ENCODE measurements at places on chromosomes 11 and 22.

GRCh38 chr11:86999859-87000753 is 37.6 kb upstream of the TMEM135 start:
- DNase-seq = no peak

GRCh38 chr11:26823963-26824362 is 102.1 kb upstream of the SLC5A12 start:
- DNase-seq = no peak

GRCh38 chr11:68974421-68975194 is 6.2 kb downstream of the MRGPRD start:
- no peak for DNase-seq

DNA sequence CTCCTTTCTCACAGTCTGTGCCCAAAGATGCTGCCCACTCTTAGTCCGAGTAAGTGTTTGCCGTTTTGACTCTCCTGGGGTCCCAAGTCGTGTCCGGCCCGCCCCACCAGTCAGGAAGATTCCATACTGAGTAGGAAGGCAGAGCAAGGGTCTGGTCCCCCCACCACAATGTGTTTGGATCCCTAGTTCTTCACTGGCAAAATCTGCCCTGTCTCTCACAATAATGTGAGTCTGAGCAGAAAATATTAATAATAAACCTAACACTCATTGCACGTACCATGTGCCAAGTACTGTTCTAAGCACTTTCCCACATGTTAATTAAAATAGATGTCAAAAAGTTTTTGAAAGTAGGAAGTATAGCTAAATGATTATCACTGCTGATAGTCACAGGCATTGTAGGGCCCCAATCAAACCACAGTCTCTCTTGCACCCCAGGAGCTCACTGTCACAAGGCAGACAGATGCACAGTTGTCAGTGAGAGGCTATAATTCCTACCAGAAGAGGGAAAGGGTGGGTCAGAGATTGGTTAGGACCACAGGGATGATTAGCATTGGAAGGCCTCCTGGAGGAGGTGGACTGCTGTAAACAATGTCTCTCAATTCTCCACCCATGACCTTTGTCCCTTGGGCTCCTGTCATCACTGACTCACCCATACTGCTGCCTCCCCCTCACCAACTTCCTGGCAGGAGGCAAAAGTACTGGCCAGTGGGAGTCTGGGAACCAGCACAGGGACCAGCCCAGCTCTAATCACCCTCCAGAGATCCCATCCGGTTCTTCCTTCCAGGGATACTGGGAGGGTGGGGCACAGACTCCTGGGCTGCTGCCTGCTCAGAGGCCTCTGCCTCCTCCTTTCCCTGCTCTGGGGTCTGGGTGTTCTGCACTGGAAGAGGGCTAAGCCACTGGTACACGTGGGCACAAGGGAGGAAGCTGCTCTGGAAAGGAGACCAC is 1.0 kb upstream of the POLD4 start:
- no peak for DNase-seq

DNA sequence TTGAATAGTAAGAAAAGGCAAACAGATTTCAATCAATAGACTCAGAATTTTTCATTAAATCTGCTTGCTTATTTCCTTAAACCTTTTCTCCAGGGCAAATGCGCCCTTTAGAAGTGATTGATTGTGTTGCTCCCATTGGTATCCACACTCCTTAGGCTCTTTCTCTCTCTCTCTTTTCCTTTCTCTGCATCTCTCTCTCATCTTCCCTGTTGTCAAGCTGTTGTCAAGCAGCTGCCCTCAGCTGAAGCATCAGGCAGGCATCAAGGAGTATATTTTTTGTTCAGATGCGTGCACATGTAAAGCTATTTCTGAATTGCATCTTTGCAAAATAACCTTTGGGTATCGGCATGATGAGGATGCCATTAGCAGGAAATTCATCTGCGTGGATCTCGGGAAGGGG is 107.2 kb upstream of the PLET1 start:
- no peak for DNase-seq

- no peak for DNase-seq
Measured at GRCh38 chr11:107821199-107821927, 37.2 kb downstream of the SLC35F2 start.

DNA sequence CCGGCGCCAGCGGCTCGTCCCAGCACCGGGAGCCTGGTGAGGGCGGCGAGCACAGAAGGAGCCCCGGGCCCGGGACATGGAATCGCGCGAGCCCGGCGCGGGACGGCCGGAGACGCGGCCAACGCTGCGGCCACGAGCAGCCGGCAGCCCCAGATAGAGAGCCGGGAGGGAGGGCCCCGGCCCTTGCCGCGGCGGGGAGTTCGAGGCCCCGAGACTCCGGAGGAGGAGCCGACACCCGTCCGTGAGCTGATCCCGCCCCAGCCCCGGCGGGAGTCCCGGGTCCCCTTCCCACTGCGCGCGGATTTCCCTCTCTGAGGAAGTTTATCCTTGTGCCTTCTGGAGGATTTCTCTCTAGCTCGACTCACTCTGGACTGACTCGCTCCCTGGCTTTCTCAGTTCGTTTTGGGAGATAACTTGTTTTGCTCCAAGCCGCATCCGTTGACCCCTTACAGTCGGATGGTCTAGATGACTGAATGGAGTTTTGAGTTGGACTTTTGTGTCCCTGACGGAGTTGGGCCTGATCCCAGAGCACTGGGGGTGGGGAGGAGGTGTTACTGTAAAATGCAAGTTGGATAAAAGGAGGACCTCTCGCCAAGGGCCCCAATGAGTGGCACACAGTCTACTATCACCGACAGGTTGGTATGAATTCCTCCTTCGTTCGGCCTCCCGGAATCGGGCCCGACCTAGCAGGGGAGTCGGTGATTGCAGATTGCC is 585 bp downstream of the ARHGEF12 start:
- peak; percentile 66 for DNase-seq

DNA sequence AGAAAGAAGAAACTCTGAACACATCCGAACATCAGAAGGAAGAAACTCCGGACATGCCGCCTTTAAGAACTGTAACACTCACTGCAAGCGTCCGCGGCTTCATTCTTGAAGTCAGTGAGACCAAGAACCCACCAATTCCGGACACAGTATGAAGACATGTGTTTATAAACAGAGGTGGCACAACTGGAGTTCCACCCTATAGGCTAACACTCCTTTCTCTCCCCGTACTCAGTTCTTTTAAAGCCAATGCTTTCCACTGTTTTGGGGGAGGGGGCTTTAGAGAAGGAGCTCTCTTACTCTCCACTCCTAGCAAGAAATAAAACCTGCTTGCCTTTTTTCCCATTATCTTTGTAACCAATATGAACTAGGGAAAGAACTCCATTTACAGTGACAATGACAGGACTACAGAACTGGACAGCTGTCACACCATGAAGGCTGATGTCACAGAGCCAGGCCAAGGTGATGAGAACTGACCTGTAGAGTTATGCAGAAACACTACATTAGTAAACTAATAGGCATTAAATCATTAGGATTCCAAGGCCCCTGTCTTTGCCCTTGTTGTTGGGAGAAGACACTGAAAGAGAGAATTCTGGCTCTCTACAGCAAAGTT is 733 bp downstream of the TRIM5 start:
- DNase-seq = no peak

DNA sequence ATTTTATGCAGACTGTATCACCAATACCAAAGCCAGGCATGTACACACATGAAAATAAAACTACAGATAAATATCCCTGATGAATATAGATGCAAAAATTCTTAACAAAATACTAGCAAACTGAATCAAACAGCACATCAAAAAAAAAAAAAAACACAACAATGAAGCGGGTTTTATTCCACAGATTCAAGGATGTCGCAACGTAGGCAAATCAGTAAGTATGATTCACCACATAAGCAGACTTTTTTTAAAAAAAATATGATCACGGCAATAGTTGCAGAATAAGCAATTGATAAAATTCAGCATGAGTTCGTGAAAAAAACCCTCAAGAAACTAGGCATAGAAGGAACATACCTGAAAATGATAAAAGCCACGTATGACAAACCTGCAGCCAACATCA is 21.3 kb downstream of the OR51F1 start:
- no peak for DNase-seq

DNA sequence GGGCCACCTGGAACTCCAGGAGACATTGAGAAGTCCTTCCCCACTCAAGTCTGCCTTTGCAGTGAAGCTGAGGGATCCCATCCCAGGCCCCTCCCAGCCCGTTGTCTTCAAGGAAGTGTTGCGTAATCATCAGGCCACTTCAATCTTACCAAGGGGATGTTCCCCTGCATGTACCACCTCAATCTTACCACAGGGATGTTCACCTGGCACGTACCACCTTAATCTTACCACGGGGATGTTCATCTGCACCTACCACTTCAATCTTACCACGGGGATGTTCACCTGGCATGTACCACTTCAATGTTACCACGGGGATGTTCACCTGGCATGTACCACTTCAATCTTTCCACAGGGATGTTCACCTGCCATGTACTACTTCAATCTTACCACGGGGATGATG is 108.0 kb upstream of the SYN3 start:
- no peak for DNase-seq

DNA sequence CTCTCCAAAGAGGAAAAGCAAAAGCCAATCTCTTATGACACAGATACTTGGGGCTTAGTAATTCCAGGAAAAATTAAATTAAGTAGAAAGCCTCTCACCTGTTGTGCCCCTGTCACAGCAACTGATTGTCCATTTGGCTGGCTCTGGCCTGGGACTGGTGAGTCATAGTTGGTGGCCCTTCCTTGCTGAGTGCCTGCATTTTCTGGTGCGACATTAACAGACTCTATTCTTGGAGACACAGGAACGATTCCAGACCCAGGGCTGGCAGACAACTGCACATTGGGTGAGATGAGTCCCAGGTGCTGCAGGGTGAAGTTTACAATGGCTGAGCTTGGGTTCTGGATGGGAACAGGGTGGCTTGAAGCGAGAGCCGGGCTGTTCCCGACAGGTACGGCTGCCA is 15.6 kb downstream of the E2F8 start:
- no peak for DNase-seq

- no peak for DNase-seq
Measured at GRCh38 chr11:120337355-120338106, 1.3 kb downstream of the ARHGEF12 start.

DNA sequence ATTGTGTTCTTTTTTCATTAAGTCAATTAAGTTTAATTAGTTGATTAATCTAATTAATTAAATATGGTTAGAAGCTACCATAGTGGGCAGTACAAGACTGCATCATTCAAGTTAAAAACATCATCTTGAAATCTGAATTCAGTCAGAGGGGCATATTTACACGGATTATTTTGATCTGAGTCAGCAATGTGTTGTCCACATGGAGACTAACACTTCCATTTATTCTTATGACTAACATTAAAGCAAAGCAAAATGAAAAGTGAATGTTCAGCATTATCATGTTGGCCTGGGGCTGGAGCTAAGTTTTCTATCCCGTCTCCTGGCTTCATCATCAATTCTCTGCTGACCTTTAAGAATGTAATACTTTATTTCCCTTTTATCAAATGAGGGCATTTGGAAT is 17.3 kb downstream of the FLI1 start:
- no peak for DNase-seq

GRCh38 chr11:60133917-60134316 is 45.5 kb downstream of the MS4A2 start:
- no peak for DNase-seq

GRCh38 chr11:121032546-121032945 is 8.6 kb downstream of the TBCEL start:
- no peak for DNase-seq

DNA sequence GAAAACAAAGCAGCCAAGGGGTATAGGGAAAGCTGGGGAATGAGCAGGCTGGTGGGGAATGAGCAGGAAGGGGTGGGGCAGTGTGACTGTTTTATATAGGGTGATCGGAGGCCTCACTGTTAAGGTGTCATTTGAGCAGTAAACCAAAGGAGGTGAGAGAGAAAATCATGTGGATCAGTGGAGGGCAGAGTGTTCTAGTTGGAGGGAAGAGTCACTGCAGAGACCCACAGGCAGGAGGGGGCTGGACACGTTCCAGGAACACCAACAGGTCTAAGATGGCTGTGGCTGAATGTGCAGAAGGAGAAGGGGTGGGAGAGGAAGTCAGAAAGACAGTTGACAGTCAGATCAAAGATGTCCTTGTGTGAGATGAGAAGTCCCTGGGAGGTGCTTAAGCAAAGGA is 103.8 kb downstream of the ENTHD1 start:
- no peak for DNase-seq

DNA sequence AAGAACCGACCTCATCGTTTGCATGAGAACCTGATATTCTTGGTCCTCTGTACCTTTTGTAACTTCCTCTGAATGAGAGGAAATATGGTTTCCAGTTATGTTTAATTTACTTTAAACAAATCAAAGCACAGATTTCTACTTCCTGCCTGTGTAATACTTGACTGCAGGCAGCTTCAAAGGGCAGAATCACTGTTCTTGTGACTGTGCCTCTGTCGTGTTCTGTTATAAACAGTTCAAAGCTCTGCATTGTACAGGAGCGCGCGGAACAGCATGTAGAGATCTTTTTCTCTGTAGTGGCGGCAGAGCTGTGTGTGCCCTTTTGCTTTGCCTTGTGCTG is 73.2 kb upstream of the CLDN5 start:
- DNase-seq = no peak

DNA sequence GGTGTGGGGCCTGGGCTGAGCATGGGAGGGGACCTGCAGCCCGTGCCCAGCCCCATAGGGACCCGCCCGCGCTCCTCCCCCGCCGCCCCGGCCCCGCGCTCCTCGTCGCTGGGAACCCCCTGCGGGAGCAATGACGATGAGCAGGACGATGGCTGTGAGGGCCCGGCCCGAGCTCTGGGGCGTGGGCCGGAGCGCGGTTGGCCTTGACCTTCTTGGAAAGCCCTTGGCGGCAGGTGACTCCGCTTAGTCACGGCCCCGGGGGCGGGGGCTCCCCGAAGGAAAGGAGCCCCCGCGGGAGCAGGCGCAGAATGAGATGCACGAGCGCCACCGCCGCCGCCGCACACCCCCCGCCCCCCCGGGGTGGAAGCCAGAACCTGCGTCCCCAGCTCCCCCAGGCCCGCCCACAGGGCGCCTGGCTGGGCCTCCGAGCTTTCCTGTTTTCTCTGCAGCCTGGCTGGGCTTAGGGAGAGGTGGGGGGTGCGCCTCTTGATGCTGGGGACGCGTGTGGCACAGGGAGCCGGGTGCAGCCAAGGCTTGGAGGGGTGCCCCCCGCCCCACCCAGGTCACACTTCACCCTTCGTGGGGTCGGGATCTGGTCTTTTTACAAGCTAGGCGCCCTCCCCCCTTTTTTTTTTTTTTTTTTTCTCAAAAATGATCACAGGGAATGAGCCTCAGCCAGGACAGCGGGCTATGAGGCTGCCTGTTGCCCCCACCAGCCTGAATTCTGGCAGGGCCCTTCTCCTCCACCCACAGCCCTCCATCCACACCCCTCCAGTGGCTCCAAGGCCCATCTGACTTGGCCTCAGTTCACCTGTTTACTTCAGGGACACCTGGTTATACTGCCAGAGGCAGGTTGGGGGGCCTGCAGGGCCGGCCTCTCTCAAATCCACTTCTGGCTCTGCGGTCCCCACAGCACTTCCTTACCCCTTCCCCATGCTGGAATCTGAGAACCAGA is 17.9 kb downstream of the CRELD2 start:
- DNase-seq = peak; percentile 97

DNA sequence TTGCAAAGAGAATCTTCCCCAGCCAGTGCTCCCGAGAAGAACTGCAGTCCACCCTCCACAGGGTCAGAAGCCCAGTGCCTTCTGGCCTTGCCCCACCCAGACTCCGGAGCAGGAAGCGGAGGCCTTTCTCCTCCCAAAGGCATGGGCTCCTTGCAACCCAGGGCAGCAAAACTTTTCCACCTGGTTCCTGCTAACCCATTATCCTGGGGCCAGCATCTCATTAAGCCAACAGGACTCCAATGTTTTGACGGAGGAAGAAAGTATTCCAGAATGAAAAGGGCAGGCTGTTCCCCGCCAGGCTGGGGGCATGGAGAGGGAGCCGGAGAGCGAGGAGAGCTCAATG is 88.1 kb downstream of the RTL6 start:
- no peak for DNase-seq

- DNase-seq = no peak
Measured at GRCh38 chr22:38034278-38034882, 22.8 kb upstream of the PICK1 start.
